Hepatocyte (in vitro differentiated cells): ENCODE measurements at places on chromosomes 1 and 21. TPM values are rescaled to one million over a fixed set of nuclear protein-coding genes. Genes with fewer than 3 reads are reported as not detected.

- H3K4me1 ChIP-seq: peaks cover 4% of the 10 kb centered on the region
- H3K27ac ChIP-seq: peak overlapping the region; percentile 73
- no peak overlapping the region for H3K4me3 ChIP-seq
- no peaks in the 10 kb centered on the region for H3K36me3 ChIP-seq
- DNase-seq: no peak
Measured at GRCh38 chr21:31298618-31299269, 45.3 kb downstream of the TIAM1 start.

The SGIP1 gene
- 3.2 and 20.2 TPM in 2 replicates for total RNA-seq

The LORICRIN gene
- not detected in 2 replicates for total RNA-seq

DNA sequence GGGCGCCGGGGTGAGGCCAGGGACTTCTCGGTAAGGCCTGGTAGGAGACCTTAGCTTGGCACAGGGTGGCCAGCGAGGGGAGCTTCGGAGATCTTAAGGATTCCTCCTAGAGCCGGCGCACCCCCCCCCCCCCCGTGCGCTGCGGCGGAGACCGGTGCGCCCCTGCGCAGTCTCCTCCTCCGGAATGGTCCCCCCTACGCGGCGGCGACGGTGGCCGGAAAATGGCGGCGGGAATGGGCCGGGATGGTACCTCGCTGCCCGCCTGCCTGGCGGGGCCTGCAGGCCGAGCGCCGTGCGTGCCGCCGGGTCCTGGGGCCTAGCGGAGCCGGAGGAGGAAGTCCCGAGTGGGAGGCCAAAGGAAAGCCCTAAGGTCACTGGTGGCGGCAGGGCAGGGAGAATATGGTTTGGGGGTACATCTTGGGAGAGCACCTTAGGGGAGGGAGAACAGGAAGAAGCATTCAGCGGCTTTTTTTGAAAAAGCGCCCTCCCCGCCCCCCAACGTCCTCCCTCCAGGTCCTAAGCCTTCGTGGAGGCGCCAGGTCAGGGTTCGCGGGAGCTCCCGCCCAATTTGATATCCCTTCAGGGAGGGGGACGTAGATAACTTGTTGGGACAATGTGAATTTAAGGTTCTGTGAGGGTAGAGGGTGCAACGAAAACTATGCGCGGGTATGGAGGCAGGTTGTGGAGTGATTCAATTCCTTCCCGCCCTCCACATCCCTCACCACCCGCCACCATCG, 429 bp downstream of the SRRM1 start:
- no peaks in the 10 kb centered on the region for H3K27me3 ChIP-seq
- peak overlapping the region; percentile 53 for H3K4me3 ChIP-seq

DNA sequence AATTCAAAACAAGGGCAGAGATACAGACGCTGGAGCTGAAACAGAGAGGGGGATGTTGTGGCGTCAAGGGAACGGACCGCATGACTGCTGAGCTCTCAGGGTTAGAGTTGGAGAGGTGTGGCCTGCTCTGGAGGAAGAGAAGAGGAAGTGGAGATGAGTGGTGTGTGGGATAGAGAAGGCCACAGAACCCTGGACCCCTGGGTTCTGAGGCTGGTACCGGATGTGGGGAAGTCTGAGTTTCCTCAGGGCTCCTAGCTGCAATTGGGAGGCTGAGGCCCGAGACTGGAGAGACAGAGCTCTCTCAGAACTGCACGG, 1.8 kb downstream of the BCAN start:
- H3K4me3 ChIP-seq: no peak overlapping the region
- H3K27ac ChIP-seq: no peak overlapping the region
- H3K27me3 ChIP-seq: peaks cover 94% of the 10 kb centered on the region
- H3K36me3 ChIP-seq: no peaks in the 10 kb centered on the region

- no peak overlapping the region for H3K4me3 ChIP-seq
- H3K36me3 ChIP-seq: no peaks in the 10 kb centered on the region
- DNase-seq: no peak
- no peaks in the 10 kb centered on the region for H3K4me1 ChIP-seq
- no peaks in the 10 kb centered on the region for H3K27me3 ChIP-seq
- H3K27ac ChIP-seq: no peak overlapping the region
Measured at GRCh38 chr21:32753818-32754585, 17.6 kb downstream of the PAXBP1 start.

The TCHHL1 gene
- total RNA-seq: not detected in 2 replicates

GRCh38 chr1:36157115-36157903, 1.3 kb downstream of the MAP7D1 start:
- no peaks in the 10 kb centered on the region for H3K27me3 ChIP-seq
- DNase-seq: no peak
- H3K4me1 ChIP-seq: peaks cover 45% of the 10 kb centered on the region
- H3K36me3 ChIP-seq: no peaks in the 10 kb centered on the region
- H3K4me3 ChIP-seq: peak overlapping the region; percentile 100
- peak overlapping the region; percentile 98 for H3K27ac ChIP-seq

The KDF1 gene
- 10.5 and 18.1 TPM in 2 replicates for total RNA-seq

DNA sequence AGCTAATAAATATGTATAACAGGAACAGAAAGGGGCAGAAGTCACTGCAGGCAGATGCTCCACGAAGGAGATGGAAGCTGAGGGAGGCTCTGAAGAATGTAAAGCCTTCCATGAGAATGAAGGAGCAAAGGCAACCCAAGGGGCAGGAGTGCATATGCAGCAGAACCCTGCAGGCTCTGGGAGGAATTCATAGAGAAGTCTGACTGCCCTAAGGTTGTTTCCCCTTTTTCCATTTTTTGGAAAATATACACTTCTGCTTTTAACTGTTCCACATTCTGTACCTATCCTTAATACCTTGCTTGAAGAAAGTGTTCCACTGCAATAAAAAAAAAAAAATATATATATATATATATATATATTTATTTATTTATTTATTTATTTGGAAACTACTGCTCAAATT, 69.6 kb downstream of the CD34 start:
- H3K4me1 ChIP-seq: peaks cover 7% of the 10 kb centered on the region
- H3K27me3 ChIP-seq: no peaks in the 10 kb centered on the region
- DNase-seq: no peak
- no peaks in the 10 kb centered on the region for H3K36me3 ChIP-seq

The GOLT1A gene
- 13.6 and 26.6 TPM in 2 replicates for total RNA-seq

- H3K4me3 ChIP-seq: no peak overlapping the region
- no peak overlapping the region for H3K27ac ChIP-seq
- H3K36me3 ChIP-seq: no peaks in the 10 kb centered on the region
- no peaks in the 10 kb centered on the region for H3K4me1 ChIP-seq
- H3K27me3 ChIP-seq: peaks cover 9% of the 10 kb centered on the region
Measured at GRCh38 chr1:154533952-154534844, 24.3 kb downstream of the UBE2Q1 start.

GRCh38 chr1:20565234-20565633, 12.9 kb downstream of the FAM43B start:
- H3K4me3 ChIP-seq: no peak overlapping the region
- H3K27me3 ChIP-seq: peaks cover 2% of the 10 kb centered on the region
- no peaks in the 10 kb centered on the region for H3K36me3 ChIP-seq
- no peaks in the 10 kb centered on the region for H3K4me1 ChIP-seq
- DNase-seq: no peak

GRCh38 chr1:87821335-87821697, 492.6 kb downstream of the LMO4 start:
- no peak overlapping the region for H3K27ac ChIP-seq
- no peaks in the 10 kb centered on the region for H3K27me3 ChIP-seq
- H3K4me1 ChIP-seq: peaks cover 14% of the 10 kb centered on the region
- DNase-seq: no peak

DNA sequence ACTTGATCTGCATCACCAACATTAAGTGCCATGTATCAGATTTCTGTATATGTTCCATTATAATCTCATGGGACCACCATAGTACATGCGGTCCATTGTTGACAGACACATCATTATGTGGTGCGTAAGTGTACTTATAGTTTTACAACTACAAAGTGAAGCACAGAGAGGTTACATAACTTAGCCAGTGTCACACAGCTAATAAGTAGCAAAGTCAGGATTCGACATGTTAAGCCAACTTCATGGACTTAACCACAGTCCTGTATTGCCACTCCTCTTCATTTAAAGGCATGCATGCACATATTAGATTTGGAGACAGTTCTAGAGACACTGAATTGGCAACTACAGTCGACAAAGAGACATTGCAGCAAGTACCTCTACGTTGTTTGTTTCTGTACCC, 120.5 kb downstream of the ATF6 start:
- H3K27me3 ChIP-seq: no peaks in the 10 kb centered on the region
- no peaks in the 10 kb centered on the region for H3K4me1 ChIP-seq
- H3K36me3 ChIP-seq: no peaks in the 10 kb centered on the region
- H3K27ac ChIP-seq: no peak overlapping the region
- H3K4me3 ChIP-seq: no peak overlapping the region
- DNase-seq: no peak

DNA sequence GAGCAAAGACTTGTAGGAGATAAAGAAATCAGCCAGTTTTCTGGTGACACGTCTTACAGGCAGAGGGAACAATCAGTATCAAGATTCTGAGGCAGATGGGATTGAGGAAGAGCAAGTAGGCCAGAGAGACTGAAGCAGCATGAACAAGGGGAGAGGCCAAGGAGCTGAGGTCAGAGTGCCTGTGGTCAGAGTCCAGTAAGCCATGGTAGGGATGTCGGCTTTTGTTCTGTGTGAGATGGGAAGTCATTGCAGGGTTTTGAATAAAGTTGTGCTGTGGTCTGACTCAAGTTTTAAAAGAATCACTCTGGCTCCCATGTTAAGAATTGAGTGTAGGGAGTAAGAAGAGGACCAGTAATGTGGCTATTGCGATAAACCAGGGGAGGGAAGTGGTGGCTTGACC, 85.9 kb upstream of the IVNS1ABP start:
- H3K4me3 ChIP-seq: no peak overlapping the region
- peaks cover 6% of the 10 kb centered on the region for H3K4me1 ChIP-seq
- no peaks in the 10 kb centered on the region for H3K27me3 ChIP-seq
- DNase-seq: no peak
- H3K27ac ChIP-seq: no peak overlapping the region

DNA sequence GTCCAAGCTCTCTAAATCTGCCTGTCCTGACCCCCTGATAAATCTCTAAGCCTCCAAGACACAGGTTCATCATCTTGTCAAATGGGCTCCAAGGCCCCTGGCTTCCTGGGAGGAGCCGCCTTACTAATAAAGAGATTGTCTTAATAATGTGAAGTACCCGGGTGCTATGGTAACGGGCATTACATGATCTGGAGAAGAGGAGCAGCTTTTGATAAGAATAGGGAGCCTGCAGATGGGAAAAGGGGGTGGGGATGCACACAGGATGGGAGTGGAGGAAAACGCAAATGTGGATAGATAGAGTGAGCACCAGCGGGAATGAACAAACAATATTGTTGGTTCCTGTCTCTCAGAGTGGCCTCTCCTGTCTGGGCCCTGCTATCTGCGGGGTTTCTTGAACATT, 11.9 kb upstream of the RXRG start:
- H3K4me1 ChIP-seq: no peaks in the 10 kb centered on the region
- H3K36me3 ChIP-seq: no peaks in the 10 kb centered on the region
- no peaks in the 10 kb centered on the region for H3K27me3 ChIP-seq
- H3K27ac ChIP-seq: no peak overlapping the region

The KRTAP21-2 gene
- not detected in 2 replicates for total RNA-seq

GRCh38 chr1:7454895-7455784, 316.0 kb upstream of the VAMP3 start:
- no peak overlapping the region for H3K27ac ChIP-seq
- H3K4me3 ChIP-seq: no peak overlapping the region
- H3K36me3 ChIP-seq: no peaks in the 10 kb centered on the region
- no peak for DNase-seq
- H3K4me1 ChIP-seq: peaks cover 15% of the 10 kb centered on the region

DNA sequence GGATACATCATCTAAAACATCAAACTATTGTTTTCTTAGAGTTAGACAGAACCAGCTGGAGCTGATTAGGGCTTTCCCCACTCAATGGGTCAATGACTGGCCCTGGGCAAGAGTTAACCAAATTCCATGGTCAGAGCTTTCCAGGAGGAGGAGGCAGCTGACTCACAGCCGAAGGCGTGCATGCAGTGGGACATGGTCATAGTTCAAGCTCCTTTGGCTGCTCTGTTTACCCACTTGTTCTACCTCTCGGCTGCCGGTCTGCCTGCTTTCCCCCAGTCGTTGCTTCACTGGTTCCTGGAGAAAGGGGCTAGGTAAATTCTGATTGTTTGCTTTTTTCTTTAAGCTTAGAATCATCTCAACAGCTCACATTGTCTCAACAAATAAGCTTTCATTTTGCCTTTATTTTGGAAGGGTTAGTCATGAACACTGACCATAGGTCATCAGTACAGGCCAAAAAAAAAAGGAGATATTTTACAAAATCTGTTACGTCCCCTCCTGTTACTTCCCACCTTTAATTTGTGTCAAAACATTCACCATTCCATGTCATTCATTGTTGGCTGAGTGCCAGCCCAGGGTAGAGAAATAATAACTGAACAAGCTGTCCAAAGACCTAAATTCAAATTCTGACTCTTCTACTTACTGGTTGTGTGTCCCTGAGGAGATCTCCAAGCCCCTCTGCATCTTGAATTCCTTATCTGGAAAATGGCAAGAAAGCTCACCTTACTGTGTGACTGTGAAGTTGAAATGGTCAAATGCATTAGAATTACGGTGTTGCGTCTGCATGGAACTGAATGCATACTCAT, 12.0 kb downstream of the MAB21L3 start:
- H3K27ac ChIP-seq: peak overlapping the region; percentile 66
- peak; percentile 72 for DNase-seq
- H3K4me3 ChIP-seq: no peak overlapping the region
- H3K36me3 ChIP-seq: no peaks in the 10 kb centered on the region
- no peaks in the 10 kb centered on the region for H3K27me3 ChIP-seq

DNA sequence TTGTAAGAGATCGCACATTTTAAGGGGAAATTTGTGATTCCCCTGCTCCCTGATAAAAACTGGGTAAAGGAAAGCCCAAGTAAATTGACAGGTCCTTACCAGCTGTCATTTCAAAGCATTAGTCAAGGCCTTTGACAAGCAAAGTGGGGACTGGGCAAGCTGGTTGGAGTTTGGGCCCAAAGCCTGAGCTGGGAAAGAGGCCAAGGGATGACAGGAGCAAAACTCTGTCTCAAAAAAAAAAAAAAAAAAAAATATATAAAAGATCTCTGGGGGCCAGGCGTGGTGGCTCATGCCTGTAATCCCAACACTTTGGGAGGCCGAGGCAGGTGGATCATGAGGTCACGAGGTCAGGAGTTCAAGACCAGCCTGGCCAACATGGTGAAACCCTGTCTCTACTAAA, 36.9 kb downstream of the SLC2A1 start:
- no peaks in the 10 kb centered on the region for H3K27me3 ChIP-seq
- H3K36me3 ChIP-seq: no peaks in the 10 kb centered on the region
- no peak for DNase-seq
- H3K4me1 ChIP-seq: peaks cover 15% of the 10 kb centered on the region
- H3K4me3 ChIP-seq: no peak overlapping the region

The CFHR1 gene
- 51.1 and 58.2 TPM in 2 replicates for total RNA-seq

- peaks cover 17% of the 10 kb centered on the region for H3K27me3 ChIP-seq
- H3K27ac ChIP-seq: no peak overlapping the region
- H3K4me1 ChIP-seq: no peaks in the 10 kb centered on the region
- no peaks in the 10 kb centered on the region for H3K36me3 ChIP-seq
- DNase-seq: no peak
Measured at GRCh38 chr1:39917825-39918224, 16.1 kb upstream of the MYCL start.

DNA sequence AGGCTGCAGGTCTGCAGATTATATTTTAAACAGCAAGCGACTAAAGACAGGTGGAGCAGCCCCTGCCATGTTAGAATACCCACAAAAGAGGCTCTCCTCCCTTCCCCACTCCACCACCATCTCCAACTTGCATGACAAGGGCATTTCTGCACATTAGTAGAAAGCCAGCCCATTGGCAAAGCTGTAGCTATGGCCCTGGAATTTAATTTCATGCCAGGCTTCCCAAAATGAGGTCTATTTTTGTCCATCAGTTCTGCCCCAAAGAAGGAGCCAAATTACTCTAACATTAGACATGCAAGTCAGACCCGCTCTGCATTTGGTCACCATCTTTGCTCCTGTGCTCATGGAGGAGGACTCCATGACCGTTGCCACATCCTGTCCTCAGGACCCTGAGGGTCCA, 115.2 kb downstream of the LAMC2 start:
- H3K4me1 ChIP-seq: peaks cover 3% of the 10 kb centered on the region
- no peak for DNase-seq
- no peaks in the 10 kb centered on the region for H3K27me3 ChIP-seq
- no peaks in the 10 kb centered on the region for H3K36me3 ChIP-seq
- no peak overlapping the region for H3K27ac ChIP-seq
